NCI-H1092 (cell line): ENCODE measurements at places on chromosomes 11 and 22.

- DNase-seq, result no peak
Observed at GRCh38 chr11:102868339-102868738, 6.4 kb downstream of the MMP12 start.

DNA sequence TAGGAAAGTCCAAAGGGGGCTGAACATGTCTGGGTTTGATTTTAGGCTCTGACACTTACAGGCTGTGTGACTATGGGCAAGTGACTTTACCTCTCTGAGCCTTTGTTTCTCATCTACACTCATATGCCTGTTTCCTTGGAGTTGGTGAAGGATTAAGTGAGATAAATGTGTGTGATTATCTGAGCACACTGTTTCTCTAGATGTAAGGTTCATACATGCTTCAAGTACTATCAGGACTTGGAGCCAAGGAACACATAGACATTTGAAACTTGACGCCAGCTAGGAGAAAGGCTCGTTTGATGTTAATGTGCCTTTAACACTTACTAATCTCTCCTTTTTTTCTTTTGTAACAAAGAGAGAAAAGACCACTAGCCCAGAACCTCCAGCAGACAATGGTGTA is 9.7 kb downstream of the CRYBB1 start:
- no peak for DNase-seq

DNA sequence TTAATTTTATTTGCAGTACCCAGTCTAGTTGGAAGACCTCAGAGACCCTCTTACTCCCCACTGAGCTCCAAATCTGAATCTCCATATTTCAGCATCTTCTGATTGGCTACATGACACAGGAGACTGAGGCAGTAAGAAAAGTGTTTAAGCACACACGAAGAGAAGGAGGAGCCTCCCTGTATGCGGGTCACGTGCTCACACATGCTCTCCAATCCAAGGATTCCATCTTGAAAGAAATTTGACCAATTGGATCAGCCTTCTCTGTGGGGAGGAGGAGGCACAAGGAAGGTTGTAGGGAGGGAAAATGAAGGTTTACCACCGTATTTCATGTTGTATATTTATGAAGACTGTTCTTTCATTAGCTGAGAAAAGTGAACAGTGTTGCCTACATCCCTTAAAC is 1.2 kb downstream of the OR6T1 start:
- no peak for DNase-seq

DNA sequence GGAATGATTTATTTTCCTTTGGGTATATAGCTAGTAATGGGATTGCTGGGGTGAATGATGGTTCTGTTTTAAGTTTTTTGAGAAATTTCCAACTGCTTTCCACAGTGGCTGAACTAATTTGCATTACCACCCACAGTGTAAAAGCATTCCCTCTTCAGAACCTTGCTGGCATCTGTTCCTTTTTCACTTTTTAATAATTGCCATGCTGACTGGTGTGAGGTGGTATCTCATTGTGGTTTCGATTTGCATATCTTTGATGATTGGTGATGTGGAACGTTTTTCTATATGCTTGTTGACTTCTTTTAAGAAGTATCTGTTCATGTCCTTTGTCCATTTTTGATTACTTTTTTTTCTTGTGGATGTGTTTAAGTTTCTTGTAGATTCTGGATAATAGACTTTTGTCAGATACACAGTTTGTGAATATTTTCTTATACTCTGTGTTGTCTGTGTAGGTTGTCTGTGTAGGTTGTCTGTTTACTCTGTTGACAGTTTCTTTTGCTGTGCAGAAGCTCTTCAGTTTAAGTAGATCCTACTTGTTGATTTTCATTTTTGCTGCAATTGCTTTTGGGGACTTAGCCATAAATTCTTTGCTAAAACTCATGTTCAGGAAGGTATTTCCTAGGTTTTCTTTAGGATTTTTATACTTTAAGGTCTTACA is 291.8 kb upstream of the DDI1 start:
- no peak for DNase-seq

GRCh38 chr22:25360891-25361645 is 141.6 kb downstream of the CRYBB2 start:
- DNase-seq, result no peak

GRCh38 chr11:12963051-12963450 is 46.1 kb upstream of the RASSF10 start:
- no peak for DNase-seq

- peak; percentile 6 for DNase-seq
Observed at GRCh38 chr11:33376331-33377310, 119.4 kb downstream of the HIPK3 start.

- DNase-seq, result peak; percentile 1
Observed at GRCh38 chr11:55707029-55707428, 45.0 kb downstream of the OR4C6 start.

- no peak for DNase-seq
Observed at GRCh38 chr11:128889657-128890213, 1.4 kb upstream of the KCNJ5 start.

DNA sequence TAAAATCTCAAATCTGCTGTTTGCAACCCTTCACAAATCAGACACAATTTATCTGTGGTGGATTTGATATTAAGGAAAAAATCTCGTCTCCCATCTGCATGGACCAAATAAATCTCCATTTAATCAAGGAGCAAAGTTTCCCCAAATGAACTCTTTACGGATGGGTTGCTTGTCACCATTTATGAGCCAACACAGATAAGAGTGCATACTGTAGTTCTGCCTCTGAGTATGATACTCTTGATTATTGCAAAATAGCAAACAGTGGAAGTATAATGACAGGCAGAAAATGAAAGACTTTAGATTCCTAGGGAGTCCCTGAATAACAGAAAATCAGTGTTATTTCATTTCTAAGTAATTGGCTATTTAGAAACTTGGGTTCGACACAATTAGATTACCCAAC is 1395.9 kb downstream of the FAM181B start:
- no peak for DNase-seq

DNA sequence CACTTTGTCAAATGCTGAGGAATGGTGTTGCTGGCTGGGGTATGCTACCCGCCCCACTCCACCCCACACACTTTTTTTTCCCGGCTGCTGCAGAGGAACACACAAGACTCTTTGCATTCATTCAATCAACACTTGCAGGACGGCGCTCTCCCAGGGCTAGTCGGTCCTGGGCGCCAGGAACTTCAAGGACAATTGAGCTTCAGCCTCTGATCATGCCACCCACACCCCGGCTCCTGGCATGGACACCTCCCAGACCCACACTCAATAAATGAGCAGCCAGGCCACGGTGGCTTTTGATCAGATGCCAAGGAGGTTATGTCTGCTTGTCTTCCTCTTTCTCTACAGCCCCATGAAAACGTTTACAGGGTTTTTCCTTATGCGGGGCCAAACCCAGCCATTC is 19.8 kb downstream of the TPST2 start:
- no peak for DNase-seq

DNA sequence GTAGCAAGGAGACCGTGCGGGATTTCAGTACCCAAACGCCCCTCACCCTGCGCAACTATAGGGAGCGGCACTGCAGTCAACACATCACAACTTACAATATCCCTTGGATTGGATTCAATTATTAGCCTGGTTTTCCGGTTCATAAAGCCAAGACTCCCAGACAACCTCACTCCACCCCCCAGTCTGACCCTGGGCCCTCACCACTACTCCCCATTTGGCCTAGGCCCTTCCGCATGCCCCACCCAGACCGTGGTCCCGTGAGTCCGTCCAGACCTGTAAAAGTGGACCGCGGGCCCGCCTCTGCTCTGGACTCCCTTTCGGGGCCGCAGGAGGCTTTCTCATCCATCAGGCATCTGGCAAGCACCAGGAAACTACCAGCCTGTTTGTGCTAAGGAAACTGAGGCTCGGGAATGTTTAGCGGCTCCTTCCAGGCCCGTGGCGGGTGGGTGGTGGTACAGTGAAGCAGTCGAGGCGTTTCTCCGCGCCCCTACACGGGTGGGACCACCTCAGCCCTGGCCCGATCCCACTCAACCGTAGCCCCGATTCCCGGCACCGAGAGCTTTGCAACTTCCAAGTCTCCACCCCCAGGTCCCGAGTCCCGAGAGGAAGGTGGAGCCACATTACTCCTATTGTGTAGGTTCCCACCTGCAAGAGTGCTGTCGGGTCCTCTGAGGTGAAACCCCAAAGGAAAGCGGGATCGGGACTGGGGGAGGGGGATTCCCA is 679 bp upstream of the DPP3 start:
- DNase-seq, result peak; percentile 82

GRCh38 chr11:111099028-111099713 is 146.4 kb upstream of the POU2AF2 start:
- no peak for DNase-seq

DNA sequence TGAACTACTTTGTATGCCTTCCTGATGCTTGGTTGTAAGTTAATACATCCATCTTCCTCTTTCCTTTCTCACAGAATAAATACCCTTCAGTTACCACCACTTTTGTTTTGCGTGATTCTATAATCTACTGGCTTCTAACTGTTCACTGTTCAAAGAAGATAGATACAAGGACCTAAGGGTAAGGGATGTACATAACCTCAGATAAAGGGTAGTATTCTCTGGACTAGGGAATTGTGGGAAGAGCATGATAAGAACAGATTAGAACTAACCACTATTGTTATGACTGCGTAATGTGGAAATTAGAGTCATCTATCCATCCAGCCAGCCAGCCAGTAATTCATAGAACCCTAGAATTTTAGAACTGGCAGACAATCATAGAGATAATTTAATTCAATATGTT is 36.4 kb downstream of the MAP6 start:
- DNase-seq, result no peak

GRCh38 chr11:434496-434895 is 7.3 kb downstream of the ANO9 start:
- no peak for DNase-seq

DNA sequence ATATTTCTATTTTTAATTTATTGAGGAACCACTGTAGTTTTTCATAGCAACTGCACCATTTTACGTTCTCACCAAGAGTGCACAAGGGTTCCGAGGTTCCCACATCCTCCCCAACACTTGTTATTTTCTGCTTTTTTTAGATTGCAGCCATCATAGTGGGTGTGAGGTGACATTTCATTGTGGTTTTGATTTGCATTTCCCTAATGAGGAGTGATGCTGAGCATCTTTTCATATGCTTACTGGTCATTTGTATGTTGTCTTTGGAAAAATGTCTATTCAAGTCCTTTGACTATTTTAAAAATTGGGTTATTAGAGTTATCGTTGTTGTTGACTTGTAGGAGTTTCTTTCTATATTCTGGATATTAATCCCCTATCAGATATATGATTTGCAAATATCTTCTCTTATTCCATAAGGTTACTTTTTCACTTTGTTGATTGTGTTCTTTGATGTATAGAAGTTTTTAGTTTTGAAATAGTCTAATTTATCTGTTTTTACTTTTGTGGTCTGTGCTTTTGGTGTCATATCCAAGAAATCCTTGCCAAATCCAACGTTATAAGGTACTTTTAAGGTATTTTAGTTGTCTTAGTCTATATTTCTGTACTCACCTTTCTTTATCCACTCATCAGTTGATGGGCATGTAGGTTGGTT is 9.0 kb downstream of the NEAT1 start:
- DNase-seq, result no peak

DNA sequence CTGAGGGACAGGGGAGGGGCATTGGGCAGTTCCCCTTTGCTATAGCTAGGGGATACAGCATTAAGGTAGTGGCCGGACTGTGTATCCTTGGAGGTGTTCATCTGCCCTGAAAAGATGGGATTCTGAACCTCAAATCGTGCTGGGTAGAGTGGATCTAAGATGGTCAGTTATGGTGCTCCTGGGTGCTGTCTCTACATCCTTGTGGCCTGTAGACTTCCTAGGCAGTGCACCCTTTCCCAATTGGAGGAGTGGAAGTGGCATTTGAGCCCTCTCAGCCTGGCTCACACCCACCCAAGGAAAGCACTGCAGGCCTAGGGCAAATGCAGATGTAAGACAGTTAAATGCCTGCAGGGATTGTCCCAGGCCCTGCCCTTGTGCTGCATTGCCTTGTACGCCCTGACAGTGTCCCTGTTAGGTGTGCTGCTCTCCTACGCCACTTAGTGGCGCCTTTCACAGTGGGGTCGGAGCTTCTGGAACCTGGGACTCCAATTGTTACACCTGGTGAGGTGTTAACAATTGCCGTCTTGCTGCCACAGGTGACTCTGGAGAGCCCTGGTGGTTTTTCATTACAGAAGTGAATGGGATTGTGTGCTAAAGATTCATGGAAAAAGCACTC is 35.0 kb downstream of the PPFIBP2 start:
- DNase-seq, result no peak

GRCh38 chr11:26942356-26942755 is 51.6 kb upstream of the FIBIN start:
- no peak for DNase-seq

- DNase-seq, result no peak
Observed at GRCh38 chr22:42863349-42863961, 6.4 kb upstream of the ARFGAP3 start.

DNA sequence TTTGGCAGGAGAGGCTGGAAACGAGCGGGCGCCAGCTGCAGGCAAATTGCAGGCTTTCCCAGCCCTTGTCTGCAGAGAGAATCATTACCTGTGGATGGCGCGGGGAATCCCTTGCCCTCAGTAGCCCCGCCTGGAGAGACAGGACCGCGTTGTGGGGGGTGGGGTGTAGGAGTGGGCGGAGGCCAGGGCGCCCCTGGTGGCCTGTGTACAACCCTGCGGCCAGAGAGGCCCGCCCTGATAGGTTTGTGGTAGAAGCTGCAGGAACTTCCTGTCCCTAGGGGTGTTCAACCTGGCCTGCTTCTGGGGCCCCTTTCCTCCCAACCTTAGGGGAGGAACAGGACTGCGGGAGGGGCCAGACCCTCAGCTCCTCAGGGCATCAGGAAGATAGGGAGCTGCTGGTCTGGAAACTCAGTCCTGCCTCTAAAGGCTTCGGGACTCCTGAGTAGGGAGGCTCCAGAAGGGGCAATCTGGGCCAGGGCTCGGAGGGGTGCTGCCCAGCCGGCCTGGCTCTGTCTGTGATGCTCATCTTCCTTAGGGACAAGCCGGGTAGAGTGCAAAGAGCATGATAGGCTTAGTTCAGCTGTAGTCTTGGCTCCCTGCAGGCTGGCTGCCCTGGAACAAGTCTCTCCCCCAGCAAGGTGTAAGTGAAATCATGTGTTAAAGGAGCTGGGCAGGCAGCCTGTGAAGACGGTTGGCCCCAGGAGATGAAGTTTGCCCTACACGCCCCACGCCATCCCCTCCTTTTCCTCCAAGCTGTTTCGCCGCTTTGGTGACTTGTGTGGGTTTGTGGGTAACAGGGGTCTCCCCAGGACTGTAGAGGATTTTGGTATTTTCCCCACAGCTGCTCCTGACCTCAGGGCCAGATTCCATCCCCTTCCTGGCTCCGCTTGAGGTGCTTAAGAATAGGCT is 24.1 kb upstream of the SUSD2 start:
- peak; percentile 81 for DNase-seq

DNA sequence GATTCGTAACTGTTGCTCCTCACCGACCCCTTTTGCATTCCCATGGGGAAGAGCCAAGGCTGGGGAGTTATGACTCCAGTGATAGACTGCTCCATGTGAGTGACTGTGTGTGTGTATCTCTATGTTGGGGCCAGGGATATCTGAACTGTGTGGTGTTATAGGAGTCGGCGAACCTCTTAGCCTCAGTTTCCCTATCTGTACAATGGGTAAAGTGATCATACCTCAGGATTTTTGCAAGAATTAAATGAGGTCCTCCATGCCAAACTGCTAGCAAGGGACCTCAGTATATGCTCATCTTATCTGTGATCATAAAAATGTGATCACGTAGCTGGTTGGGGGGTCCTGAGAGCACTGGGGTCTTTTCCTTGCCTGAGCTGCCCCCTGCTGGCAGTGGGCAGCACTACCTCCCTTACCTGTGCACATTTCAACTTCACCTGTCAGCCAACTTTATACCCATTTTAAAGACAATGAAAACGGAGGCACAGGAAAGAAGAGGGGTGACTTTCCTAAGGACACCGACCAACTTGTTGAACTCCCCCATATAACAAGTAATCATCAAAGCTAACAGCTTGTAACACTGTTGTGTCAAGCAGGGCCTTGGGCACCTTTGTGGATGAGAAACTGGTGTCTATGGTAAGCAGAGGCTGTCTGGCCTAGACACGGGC is 1.4 kb upstream of the DPP3 start:
- DNase-seq, result no peak
